NCI-H1436 (cell line): ENCODE measurements at places on chromosomes 3 and 15.

- DNase-seq: no peak
Measured at GRCh38 chr3:188807006-188807405, 364.8 kb upstream of the TPRG1 start.

GRCh38 chr15:48190932-48191573 lies 412 bp upstream of the CTXN2 start:
- DNase-seq: no peak

DNA sequence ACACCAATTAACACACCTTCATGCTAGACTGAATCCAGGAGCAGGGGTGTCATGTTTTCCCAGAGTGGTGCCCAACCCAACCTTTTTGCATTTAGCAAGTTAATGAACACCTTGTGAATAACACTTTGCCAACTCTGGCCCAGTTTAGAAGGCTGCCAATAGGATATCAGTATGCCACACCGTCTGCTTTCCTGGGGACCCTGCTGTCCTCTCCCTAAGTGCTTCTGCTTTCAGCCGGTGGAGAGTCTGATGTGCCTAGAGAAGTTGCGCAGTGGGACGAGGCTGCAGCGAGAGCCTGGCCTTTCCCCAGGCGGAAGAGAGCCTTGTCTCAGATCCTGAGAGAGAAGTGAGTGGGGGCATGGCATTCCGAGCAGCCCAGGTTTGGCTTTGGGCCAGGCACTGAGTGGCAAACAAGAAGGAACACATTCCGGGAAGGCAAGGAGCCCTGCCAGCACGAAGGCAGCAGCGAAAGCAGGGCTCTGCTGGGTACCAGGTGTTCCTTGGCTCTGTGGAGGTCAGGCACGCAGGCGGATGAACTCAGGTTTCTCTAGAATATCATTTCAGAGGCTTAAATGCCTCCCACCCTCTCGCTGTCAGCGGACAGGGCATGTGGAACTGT lies 36.9 kb downstream of the SENP8 start:
- peak; percentile 15 for DNase-seq

DNA sequence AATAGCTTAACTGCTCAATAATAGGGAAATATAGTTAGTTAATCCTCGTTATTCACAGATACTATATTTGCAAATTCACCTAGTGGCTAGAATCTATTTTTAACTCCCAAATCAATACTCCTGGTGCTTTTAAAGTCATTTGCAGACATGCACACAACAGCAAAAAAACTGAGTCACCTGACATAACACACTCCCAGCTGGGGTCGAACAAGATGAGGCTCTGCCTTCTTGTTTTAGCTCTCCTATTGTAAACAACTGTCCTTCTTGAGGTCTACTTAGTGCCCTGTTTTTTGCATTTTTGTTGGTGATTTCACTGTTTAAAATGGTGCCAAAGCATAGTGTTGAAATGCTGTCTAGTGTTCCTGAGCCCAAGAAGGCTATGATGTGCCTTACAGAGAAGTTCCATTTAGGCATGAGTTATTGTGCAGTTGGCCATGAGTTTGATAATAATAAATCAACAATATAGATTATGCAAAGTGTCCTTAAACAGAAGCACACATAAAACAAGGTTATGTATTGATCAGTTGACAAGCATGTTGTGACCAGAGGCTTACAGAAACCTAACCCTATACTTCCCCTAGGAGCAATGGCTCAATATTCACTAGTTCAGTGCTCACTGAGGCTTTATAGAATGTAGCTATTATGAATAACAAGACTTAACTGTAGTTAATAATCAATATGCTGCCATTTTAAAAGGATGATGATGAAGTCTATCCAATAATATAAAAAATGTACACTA lies 18.6 kb downstream of the MAP3K13 start:
- no peak for DNase-seq

- DNase-seq: no peak
Measured at GRCh38 chr3:46664188-46664970, 29.1 kb downstream of the ALS2CL start.

DNA sequence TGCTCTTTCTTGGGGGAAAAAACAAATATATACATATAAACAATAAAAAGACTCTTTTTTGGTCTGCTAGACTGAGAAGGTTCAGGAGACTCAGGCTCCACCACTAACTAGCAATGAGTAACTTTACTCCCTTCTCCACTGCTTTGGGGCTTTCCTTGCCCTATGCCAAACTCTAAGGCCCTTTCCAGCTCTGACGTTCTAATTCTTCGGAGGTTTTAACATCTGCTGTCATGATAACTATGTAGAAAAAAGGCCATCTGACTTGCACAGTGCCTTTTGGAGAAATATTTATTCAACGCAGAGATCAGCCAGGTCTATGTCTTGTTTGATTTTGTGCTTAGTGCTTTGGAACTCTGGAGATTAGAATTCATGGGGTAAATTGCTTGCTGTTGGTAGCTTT lies 156.2 kb downstream of the TMCO5A start:
- no peak for DNase-seq

DNA sequence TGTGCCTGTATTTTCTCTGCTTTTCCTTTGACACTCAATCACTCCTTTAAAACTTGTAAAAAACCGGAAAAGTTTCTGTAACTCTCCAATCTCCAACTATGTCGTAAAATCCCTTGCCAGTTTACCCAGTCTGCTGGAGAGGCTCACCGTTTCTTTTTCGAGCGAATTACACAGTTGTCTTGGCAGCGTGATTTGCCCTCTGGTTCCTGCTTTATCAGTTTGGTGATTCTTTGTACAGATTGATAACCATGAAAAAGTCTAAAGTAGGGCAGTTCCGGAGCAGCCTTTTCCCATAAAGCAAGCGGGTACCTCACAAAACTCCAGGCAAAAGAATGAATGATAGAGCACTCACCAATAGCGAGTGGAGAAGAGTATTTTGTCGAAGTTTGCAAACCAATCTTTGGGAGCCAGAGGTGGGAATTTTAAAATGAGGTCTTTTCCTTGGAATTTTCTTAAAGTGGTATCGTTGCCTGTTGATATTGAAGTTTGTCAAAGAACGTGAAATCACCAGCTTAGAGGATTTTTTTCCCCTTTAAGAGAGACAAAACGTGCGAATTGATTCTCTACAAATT lies at the start of gene TTC23:
TTC23 (minus strand) TSS at position 312 of the 572 bp plus-strand sequence. CDS start 20,869 bp downstream, outside the sequence.
- DNase-seq: no peak

GRCh38 chr3:75171630-75172230 lies 492.4 kb upstream of the FRG2C start:
- DNase-seq: no peak

DNA sequence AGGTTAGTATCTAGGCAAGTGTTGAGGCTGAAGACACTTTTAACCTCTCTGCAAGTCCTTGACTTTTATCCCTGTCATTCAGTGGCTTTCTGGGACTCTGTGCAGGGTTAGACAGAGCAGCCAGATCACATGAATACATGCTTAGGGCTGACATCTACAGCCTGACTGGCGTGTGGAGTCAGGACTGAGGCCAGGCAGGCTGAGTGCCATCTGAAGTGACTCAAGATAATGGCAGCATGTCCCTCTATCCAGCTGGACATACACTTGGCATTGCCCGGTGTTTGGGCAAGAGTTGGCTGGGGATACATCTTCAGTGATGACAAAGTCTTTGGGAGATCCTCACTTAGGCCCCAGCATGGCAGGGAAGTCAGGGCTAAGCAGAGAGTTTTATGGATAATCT lies 22.4 kb downstream of the DUOX2 start:
- no peak for DNase-seq

GRCh38 chr3:152638707-152639450 lies 196.1 kb upstream of the P2RY1 start:
- DNase-seq: no peak

GRCh38 chr15:61828860-61829513 lies 231.3 kb downstream of the VPS13C start:
- no peak for DNase-seq

DNA sequence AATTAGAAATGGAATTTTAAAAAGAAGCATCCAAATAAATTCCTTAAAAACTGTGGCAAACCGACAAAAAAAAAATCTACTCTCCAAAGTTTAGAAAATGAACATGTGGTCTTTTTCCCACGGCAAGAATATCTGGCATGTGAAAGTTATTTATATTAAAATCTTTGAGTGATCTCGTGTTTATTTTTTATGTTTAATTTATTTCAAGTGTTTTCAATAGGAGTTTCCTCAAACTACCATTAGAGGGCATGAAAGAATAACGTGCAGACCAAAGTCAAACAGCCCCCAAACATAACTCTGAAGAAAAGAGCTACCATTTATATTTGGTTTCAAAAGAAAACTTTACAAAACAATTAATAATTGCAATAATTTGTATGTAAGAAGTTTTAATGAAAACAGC lies 286.4 kb downstream of the ZIC4 start:
- no peak for DNase-seq

DNA sequence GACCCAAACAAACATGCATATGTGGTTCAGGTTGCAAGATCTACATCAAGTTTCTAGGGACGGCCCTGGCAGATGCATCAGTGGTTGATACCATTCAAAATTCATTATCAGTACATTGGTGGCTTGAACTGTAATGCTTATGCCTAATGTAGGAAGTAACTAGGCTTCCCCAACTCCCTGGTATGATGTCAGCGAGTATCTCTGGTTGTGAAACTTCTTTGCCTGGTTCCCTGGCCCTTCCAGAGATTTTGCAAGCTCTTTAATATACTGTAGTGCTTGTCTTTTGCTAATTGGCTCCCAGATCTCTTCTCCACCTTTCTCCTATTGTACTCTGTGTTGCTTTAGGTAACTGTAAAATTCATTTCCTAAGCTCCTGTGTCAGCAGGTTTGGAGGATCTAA lies 114.8 kb upstream of the RARB start:
- no peak for DNase-seq

DNA sequence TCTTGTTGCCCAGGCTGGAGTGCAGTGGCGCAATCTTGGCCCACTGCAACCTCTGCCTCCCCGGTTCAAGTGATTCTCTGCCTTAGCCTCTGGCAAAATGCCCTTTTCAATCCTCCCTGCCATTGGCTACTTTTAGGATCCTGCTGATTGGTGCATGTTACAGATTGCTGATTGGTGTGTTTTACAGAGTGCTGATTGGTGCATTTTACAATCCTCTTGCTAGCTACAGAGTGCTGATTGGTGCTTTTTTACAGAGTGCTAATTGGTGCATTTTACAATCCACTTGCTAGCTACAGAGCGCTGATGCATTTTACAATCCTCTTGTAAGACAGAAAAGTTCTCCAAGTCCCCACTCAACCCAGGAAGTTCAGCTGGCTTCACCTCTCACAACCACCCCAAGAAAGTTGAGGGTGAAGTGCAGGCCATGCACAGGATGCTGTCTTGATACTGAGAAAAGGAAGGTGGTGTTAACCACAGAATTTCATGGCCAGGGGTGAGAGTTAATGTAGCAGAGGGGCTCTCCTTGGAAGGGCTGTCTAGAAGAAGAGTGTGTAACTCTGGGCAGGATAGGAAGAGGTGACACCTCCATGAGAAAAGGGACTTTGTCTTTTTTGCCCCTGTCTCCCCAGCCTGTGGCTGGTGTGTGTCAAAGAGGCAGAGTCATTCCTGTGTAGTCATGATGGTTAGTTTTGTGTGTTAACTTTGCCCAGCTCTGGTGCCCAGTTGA lies 145.9 kb downstream of the APBA2 start:
- no peak for DNase-seq

GRCh38 chr3:20914310-20914709 lies 728.3 kb upstream of the SGO1 start:
- DNase-seq: no peak

GRCh38 chr3:170178651-170179050 lies 2.9 kb downstream of the PHC3 start:
- no peak for DNase-seq

DNA sequence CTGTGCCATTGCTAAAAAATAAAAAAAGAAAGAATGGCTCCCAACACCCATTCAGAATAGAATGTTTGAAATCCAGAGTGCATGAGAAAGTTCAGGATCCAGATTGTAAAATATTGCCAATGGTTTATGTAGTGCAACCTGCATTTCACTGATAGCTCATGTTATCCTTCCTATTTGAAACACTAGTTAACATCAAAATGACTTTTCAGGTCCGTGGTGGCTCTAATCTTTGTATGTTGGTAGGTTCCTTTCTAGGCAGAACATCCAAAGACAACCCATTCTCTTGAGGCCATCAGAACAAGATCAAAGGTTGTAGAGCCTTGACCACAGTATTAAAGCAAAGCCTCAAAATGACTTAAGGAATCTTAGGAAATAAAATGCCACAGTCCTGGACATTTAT lies 51.0 kb downstream of the PLCL2 start:
- no peak for DNase-seq

DNA sequence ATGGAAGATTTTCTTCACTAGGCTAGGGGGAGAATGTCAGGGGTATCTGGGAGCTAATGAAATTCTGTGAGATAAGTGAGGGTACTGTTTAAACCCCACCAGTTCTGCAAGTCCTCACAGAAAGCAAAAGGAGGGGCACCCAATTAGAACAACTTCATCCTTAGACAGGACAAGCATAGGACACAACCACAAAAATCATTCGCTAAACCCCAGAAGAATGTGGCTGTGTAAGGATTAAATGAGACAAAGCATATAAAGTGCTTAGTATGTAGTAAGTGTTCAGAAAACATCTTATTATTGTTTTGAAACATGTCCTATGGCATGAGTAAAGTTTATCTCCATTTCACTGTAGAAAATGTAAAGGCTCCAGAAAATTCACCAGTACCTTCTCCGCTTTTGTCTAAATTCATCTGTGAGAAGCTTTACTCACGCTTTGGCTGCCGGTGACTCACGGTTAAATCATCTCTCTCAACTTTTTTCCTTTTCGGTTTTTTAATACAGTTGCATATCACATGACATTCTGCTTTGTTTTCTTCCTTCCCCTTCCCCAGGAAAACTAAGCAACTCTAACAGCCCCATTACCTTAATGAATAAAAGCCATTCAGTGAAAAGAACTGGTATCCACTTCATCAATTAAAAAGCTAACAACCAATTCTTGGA lies 1.7 kb downstream of the CLRN1 start:
- no peak for DNase-seq

DNA sequence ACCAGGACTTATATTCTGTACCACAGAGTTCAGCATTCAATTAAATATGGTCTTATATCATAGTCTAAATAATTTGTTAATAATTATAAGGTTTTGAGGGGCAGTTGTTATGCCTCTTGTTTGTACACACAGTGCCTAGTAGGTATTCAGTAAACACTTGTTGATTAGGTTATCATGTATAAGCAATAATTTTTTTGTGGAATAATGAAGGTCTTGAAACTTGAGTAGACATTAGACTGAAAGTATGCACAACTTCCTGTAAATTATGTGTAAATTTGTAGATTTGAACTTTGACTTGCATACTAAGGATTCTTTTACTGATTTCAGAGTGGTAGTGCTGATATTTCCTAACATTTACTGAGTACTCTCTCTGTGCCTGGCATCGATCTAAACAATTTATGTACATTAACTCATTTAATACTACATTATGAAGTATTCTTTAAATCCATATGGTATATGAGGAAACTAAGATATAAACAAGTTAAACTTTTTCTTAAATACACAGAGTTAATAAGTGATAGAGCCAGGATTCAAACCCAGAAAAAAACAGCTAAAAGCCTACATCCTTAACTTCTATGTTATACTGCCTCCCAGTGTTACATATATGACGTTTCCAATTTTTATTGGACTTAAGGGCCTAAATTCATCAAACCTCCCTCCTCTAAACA lies 65.1 kb downstream of the GLCE start:
- DNase-seq: no peak

GRCh38 chr15:55743729-55744655 lies 1.0 kb upstream of the PRTG start:
- DNase-seq: no peak

GRCh38 chr15:38696109-38696727 lies 131.6 kb upstream of the RASGRP1 start:
- DNase-seq: no peak

- DNase-seq: no peak
Measured at GRCh38 chr3:188904670-188905069, 267.1 kb upstream of the TPRG1 start.

GRCh38 chr3:4533489-4534443 lies 40.6 kb downstream of the ITPR1 start:
- no peak for DNase-seq

- no peak for DNase-seq
Measured at GRCh38 chr3:7275396-7275795, 414.5 kb downstream of the GRM7 start.
